Brain (organoid and tissue), 16 donors: ENCODE measurements at places on chromosomes 11 and 22.

DNA sequence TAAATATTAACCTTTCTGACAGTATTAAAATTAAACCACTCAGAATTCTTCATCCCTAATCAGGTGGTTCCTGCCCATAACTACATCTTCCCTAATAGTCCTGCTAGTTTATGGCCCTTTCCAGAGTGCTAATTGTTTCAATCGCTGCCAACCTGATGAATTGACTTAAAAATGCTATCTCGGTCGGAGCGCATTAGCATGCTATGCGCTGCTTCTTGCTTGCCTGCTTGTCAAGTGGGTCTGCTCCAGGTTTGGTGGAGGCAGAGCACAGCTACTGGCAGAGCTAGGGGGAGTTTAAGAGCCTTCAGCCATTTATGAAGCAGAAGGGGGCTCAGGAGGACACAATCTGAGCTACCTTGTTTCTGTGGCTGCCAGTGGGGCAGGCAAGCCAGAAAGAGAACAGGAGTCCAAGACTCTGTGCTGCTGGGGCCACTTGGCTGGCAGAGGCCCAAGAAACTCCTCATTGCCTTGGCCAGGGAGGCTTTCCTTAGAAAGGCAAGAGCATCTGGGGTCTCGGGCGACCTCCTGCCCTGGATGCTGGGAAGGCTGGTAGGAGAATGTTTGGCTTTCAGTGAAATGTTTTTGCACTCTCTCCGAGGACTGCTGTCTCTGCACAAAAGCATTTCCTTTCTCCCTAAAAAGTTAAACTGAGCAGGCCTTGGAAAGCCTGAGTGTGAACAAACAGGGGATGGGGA lies 62.1 kb upstream of the PHOX2A start:
- DNase-seq: peak; percentile 53

- DNase-seq: no peak
These were observed 8.1 kb upstream of the OR10W1 start for GRCh38 chr11:58276151-58276550.

GRCh38 chr11:17978553-17979287 lies 34.1 kb downstream of the SERGEF start:
- peak; percentile 84 for DNase-seq

- peak; percentile 79 for DNase-seq
These were observed 45.4 kb upstream of the ANO3 start for GRCh38 chr11:26286472-26287066.

DNA sequence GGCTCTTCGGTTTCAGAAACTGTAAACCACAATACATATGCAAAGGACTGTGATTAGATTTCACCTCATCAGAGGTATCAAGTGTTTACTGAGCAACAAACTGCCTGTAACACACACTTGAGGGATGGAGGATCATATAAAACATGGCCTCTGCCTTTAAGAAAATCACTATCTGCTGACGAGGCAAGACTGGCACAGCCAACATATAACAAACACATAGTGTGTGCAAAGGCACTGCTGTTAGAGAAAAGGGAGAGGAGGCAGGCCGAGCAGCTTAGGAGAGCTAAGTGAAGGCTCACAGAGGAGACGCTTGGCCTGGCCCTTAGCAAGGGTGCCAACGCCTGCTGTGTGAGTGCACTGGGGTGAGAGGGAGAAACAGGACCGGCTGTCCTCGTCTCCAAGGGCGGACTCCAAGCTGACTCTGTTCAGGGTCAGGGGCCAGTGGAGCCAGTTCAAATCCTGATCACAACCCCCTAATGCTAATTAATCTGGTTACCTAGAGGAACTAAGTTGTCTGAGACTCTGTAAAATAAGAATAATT lies 48.2 kb downstream of the LRFN4 start:
- no peak for DNase-seq

- DNase-seq: no peak
These were observed 21.7 kb downstream of the GRAMD4 start for GRCh38 chr22:46641811-46642266.

- DNase-seq: peak; percentile 80
These were observed 4.4 kb upstream of the PRR5 start for GRCh38 chr22:44697423-44698141.

GRCh38 chr22:31055635-31056159 lies 25.4 kb upstream of the SMTN start:
- peak; percentile 84 for DNase-seq

GRCh38 chr11:11510939-11511338 lies 110.9 kb downstream of the GALNT18 start:
- peak; percentile 77 for DNase-seq

DNA sequence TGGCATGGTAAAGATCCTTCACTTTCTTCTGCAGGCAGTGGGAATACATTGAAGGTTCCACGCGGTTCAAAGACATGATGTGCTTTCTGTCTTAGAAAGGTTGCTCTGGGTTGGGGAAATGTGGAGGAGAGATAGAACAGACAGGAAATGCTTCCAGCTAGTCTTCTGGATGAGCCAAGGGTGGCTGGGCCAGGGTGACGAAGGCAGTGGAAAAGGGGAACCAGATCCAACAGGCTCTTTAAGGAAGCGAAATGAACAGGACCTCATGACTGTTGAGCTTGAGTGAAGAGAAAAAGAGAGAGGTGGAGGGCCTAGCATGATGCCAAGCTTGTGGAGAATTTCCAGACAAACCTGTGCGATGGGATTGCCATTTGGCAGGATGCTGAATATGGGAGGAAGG lies 56.4 kb upstream of the LMO1 start:
- no peak for DNase-seq

DNA sequence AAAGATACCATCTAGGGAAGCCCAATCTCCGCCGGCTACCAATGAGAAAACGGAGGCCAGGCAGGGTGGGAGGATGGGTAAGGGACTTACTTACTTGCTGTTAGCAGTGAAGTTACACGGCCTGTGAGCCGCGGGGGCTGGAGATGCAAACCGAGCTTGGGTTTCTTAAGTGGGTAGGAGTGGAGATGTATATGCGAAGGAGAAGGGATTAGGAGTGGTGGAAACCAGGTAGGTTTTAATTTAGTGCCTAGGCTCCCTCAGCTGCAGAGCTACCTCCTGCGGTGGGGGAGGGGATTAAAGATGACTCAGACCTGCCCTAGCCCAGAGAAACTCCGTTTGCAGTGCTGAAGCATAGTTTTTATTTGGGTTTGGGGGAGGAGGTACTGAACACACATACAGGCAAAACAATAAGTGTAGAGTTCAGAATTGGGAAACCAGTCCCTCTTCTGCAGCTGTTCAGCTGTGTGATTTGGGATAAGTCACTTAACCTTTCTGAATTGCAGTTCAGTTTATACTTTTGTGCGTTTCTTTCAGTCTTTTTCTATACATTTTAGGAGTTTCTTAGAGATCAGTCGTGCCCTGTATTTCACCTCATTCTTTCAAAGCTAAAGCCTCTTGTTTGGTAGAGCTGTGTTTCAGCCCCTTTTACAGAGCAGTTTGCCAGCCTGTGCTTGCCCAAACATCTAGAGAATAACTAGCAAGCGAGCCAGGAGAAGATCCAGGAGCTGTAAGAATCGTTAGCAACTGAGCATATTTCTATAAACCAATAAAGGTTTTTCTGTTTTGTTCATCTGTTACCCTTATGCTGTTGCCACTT lies 596 bp upstream of the TNRC6B start:
- no peak for DNase-seq

- DNase-seq: no peak
These were observed 46.0 kb downstream of the DENND5A start for GRCh38 chr11:9219115-9219514.

- DNase-seq: no peak
These were observed 173.4 kb downstream of the ARHGAP42 start for GRCh38 chr11:100860318-100861155.

GRCh38 chr22:37274380-37274862 lies 7.9 kb upstream of the CYTH4 start:
- DNase-seq: no peak

DNA sequence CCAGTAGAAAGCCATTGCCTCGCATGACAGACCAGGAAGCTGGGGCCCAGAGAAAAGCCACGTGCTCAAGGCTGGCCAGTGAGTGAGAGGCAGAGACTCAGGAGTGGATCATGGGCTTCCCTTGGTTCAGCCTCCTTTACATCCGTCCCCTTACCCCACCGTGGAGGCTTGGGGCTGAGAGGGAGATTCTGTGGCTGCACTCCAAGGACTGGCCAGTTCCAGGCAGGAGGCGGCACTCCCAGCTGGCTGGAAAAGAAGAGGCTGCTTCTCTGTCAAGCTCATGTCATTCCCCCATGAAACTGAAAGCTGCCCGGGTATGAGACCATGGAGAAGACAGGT lies 6.6 kb upstream of the ASCL2 start:
- DNase-seq: no peak

- DNase-seq: no peak
These were observed 19.0 kb upstream of the STK33 start for GRCh38 chr11:8613036-8613435.

DNA sequence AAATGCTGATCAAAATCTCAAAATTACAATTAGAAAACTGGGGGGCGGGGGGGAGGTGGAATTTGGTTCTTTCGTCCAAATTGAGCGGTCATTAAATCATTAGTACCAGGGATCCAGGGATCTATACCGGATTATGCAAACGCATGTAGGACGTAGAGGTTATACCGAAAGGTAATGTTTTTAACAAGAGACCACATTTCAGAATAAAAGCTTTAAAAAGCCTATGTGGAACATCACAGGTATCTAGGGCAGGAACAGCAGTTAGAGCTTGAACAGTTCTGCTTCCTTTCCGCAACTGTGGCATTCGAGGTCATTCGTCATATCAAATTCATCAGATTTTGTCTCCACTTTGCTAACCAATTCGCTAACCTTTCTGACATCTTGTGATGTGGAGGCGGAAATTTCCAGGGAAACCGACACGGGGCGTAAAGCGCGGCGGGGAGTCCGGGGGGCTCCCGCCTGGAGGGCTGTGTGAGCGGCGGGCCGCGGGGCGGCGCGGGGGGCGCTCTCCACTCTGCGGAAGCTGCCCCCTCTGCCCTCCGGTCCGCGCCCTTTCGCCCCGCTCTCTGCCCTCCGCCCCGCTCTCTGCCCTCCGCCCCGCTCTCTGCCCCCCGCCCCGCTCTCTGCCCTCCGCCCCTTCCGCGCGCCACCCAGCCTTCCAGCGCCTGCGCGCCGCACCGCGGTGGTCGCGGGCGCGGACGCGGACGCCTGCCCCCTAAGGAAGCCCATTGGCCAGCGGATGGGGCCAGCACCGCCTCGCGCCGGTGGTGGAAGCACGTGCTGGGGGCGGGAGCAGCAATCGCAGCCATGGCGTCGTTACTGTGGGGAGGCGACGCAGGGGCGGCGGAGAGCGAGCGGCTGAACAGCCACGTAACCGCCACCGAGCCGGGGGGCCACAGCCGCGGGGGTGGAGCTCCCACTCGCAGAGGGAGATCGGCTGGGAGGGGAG lies at the start of gene DDX25:
DDX25 (plus strand) TSS at position 798 of the 949 bp plus-strand sequence; CDS start at position 808, 10 bp downstream.
- peak; percentile 95 for DNase-seq

- DNase-seq: no peak
These were observed 595 bp downstream of the SYVN1 start for GRCh38 chr11:65133724-65134123.

- DNase-seq: no peak
These were observed 4.5 kb downstream of the FAM118A start for GRCh38 chr22:45314054-45314721.

DNA sequence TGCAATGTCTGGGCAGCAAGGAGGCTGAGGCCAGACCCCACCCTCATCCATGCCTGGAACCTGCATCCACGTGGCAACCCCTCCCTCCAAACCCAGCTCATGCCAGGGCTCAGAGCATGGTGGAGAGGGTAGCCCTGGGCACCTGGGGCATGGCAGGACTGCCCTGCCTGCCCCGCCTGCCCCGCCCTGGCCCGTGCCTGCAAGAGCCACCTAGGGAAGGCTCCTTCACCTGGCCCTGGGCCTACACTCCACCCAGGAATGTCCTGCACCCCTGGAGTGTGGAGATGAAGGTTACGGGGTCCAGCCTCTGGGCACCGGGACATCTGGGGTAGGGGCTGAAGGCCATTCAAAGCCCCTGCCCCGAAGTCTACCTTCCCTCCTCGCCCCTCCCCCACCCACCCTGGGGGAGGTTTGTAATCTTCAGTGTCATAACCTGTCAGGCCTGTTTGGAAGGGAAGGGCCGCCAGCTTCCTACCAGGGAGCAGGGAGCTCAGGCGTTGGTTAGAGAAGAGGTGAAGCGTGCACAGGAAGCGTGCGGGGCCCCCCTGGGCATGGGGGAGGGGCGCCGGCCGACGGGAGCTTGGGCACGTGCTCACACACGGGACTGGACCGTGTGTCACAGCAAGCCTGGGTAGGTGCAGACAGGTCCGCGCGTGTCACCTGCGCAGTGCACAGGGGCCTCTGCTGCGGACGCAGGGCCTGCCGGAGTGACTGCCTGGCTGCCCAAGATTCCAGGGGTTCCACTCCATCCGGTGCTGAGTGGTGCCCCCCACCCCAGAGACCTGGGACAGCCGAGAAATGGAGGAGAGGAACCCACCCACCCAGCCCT lies 30.7 kb upstream of the TH start:
- DNase-seq: no peak

GRCh38 chr11:32137263-32137662 lies 46.4 kb downstream of the RCN1 start:
- DNase-seq: no peak

DNA sequence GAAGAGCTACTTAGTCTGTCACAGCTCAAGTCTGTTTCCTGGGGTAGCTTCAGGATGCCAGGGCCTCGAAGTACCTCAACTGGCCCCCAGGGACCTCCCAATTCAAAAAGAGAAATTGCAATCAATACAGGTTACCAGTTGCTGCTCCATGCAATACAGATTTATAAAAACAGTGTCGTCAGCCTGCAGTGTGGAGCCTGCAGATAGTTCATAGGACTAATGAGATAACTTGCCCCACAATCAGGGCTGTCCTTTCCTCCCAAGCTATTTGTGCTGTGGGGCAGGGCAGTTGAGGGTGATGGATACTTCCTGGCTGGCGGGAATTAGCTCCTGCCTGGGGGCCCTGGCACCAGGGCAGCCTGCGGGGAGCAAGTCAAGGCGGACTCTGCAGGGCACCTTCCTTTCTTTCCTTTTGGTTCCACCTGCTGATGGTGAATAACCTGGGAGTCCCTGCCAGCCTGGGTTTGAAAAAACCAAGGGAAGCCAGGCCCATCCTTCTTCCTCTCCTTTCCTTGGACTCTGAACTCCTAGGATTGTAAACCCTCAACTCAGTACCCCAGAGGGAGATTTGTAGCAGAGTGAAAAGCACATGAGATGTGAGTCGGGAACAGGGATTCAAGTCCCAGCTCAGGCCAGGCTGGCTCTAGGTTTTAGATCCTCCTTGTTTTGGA lies 216.6 kb downstream of the CEP164 start:
- no peak for DNase-seq

DNA sequence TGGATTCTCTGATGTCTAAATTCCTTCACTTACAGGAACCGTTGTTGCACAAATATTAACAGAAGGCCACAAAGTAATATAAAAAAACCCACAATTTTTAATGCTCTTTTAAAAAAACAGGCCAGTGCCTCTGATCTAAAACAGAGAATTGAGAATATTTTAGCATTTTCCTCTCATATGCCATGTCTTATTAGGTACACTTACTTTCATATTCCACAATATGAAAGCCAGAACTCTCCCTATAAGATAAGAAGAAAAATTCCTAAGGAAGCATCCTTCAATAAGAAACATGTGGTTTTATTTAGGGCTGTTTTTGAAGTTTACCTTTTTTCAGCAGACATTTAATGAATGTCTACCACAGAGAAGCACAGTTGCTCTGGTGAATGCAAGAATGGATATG lies 214.5 kb downstream of the FAT3 start:
- DNase-seq: no peak

- DNase-seq: no peak
These were observed 75.7 kb downstream of the KIAA1671 start for GRCh38 chr22:25027959-25028840.
